ENCODE measurements at places on chromosomes 4 and X.

GRCh38 chr4:23900636-23901035, 10.8 kb upstream of the PPARGC1A start:
- no peak for DNase-seq

DNA sequence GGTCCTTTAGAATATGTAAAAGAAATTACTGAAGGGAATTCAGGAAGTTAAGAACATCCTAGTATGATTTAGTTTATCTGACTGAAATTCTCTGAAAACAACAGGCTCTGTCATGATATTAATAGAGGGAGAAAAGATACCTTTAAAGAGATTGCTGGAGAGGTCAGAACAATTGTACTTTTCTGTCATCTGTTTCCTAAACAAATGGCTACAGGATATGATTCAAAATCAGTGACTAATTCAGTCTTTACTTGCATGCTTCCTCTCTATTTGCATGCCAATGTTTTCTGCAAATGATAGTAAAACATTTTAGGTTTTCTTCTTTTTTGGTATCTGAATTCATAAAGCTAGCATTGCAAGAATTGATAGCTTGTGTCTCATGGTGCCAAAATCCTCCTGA, 616.7 kb upstream of the PCDH7 start:
- DNase-seq = no peak

DNA sequence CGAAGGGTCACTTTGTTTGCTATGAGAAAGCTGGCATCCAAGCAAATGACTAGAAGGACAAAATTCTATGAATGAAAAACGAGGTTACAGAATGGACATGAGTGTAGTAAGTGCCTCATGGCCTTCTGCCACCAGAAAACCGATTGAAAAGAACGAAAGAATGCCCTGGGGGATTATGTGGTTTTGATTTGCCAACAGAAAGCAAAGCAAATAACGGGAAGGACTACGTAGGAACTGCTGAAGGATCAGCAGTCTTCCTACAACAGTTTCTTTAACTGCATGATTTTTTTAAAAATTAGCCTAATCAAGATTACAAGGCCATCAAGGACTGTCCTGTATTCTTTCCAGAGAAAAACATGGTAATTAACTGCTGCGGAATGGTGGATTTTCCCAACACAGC, 50.6 kb downstream of the NRK start:
- DNase-seq = peak; percentile 19

DNA sequence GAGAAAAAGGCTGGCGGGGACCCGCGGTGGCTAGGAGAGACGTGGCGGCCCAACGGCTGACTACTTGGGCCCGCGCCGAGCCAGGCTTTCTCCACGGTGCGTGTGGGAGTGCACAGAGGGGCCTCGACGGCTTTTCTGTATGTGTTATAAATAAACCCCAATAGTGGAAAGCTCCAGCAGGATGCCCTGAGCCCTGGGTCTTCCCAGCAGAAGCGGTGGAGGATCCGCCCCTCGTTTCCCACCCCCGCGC, 268 bp upstream of the PRRG1 start:
- DNase-seq = no peak

GRCh38 chr4:6278801-6279197, 9.1 kb downstream of the WFS1 start:
- DNase-seq = no peak

GRCh38 chr4:153333874-153334273, 10.6 kb upstream of the MND1 start:
- DNase-seq = no peak

DNA sequence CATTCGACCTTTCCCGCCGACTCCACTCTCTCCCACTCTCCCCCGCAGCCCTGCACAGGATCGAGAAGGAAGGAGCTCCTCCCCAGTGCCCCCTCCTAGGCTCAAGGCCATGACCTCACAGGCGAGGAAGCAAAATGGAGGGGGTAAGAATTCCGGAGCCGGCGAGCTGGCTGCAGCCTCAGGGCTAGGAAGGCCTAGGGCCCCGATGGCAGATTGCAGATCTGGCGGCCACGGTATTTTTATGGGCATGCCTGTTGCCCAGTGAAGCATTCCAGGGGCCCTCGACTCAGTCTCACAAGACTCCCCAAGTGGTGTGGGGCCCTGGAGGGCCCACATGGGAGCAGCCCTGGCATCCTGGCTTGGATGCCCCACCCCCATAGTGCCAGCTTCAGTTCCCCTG, 942 bp upstream of the L1CAM start:
- DNase-seq = no peak

DNA sequence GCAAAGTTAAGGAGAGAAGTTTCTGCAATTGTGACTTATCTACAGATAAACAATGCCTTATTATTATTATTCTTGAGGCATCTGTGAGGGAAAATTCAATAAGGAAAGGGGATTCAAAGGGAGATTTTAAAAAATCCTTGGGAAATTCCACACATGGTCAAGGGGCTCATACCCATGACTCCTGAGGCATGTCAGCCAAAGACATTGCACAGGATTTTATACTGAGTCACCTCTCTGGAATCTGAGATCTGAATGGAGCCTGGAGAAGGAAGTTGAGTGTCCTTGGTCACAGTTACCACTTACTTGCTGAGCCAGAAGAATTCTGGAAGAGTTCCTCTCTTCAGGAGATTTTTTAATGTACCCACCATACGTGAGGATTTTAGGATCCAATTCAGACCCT, 14.4 kb upstream of the CXCL8 start:
- no peak for DNase-seq

DNA sequence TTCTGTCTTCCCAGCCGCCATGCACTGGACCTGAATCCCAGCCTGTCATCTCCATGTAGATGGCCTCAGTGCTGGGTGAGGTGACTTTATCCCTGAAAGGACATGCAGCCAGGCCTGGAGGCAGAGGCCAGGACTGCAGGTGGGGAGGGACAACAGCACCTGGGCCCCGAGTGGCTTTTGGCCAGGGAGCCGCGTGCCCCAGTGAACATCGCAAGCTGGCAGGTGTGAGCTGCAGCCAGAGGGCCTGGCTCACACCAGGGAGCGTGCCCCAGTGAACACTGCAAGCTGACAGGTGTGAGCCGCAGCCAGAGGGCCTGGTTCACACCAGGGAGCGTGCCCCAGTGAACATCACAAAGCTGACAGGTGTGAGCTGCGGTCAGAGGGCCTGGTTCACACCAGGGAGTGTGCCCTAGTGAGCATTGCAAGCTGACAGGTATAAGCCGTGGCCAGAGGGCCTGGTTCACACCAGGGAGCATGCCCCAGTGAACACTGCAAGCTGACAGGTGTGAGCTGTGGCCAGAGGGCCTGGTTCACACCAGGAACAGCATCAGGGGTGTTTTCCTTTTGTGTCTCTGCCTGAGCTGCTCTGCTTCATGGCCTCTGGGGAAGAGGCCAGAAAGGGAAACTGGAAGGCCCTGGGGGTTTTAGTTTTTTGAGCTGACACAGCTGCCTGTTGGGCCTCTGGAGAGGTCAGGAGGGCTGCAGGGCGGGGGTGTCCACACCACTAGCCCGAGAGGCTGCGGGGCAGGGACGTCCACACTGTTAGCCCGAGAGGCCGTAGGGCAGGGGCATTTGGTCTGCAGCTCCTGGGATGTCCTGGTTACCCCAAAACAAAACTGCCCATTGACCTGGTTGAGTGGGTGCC, 22.7 kb upstream of the PSAPL1 start:
- DNase-seq = no peak

DNA sequence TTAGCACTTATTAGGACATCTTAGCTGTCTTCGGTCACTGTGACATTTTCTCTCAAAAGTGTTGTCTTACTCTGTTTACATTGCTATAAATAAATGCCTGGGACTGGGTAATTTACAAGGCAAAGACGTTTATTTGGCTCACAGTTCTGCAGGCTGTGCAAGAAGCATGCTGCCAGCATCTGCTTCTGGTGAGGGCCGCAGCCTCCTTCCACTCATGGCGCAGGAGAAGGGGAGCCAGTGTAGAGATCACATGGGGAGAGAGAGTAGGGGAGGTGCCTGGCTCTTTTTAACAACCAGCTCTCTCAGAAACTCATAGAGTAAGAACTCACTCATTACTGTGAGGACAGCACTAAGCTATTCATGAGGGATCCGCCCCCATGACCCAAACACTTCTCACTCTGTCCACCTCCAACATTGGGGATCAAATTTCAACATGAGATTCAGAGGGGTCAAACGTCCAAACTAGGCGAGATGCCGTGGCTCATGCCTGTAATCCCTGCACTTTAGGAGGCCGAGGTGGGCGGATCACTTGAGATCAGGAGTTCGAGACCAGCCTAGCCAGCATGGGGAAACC, 43.5 kb upstream of the HERC6 start:
- DNase-seq = no peak

DNA sequence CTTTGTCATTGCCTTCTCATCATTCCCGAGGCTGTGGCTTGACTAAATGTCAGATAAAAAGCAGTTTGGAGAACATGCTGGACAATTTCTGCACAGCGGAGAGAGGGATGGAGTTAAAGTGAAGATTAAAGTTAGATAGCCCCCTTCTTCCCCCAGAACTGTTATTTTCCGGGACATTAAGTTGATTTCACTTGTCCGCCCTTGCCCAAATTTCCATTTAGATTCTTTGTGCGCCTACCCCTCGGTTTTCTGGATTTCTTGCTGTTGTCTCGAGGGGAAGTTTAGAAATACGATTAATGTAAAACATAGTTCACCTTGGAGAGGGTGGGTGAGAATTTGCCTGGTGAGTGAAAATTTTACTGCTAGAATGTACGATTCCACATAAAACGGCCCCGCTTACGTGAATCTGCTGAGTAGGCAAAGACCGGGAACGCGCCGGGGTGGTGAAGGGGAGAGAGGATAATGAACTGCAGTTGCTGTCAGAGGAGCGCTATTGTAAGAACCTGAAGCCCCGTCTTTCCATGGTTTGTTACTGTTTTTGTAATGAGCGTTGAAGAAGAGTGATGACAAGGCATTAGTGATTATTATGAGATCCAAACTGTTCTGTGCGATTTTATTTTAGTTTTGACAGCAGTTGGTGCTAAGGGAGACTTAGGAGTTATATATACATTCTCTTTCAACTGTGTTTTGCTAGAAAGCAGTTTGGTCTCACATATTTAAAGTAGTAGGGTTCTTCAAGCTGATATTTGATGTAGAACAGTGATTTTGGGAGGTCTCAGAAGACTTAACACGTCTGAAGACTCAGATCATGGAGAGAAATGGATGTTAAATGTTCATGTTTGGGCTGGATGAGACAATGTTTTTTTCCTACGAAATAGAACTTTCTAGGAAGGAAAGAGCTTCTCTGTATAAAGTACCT, 73.0 kb downstream of the AFF1 start:
- peak; percentile 63 for DNase-seq

GRCh38 chrX:105017641-105018040, 202.9 kb downstream of the TEX13A start:
- no peak for DNase-seq

- no peak for DNase-seq
These were observed 116.7 kb downstream of the KLHL8 start for GRCh38 chr4:87103691-87104187.

- peak; percentile 8 for DNase-seq
These were observed 59.2 kb downstream of the FAM47A start for GRCh38 chrX:34072906-34073305.

GRCh38 chr4:70288651-70289050, 46.1 kb upstream of the CABS1 start:
- no peak for DNase-seq

- no peak for DNase-seq
These were observed 1397.0 kb downstream of the FAM133A start for GRCh38 chrX:95071052-95071451.

DNA sequence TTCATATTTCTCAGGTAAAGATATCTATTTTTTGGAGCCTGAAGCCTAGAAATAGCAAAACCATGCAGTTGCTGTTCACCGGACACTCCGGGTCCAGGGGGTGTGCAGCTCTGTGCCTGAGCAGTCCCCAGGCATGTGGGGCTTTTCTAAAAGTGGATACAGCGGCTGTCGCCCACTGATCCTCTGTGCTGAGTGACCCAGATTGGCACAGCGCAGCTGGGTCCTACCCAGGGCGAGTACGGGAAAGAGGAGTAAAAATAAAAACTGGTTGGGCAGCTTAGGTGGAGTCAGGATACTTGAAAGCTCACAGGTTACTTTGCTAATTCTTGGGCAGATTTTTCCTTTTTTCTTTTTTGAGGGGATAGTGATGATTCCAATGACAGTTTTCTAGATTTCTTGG, 118.8 kb downstream of the UCHL1 start:
- no peak for DNase-seq

DNA sequence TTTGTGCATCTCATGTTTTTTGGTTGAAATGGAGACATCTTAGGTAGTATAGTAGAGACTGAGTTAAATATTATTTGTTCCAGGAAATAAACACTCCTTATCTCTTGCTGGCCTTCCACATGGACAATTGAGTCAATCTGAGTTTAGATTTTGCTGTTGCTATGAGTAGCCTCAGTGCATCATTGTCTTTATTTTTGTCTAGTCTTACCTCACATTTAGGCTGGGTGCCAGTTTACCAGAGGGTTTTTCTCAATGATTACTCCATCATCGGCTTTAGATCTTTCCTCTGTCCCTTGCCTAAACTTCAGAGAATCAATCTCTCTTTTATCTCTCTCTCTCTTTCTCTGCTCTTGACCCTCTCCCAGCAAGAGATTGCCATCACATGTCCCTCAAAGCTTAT, 73.6 kb downstream of the GABRB1 start:
- no peak for DNase-seq

DNA sequence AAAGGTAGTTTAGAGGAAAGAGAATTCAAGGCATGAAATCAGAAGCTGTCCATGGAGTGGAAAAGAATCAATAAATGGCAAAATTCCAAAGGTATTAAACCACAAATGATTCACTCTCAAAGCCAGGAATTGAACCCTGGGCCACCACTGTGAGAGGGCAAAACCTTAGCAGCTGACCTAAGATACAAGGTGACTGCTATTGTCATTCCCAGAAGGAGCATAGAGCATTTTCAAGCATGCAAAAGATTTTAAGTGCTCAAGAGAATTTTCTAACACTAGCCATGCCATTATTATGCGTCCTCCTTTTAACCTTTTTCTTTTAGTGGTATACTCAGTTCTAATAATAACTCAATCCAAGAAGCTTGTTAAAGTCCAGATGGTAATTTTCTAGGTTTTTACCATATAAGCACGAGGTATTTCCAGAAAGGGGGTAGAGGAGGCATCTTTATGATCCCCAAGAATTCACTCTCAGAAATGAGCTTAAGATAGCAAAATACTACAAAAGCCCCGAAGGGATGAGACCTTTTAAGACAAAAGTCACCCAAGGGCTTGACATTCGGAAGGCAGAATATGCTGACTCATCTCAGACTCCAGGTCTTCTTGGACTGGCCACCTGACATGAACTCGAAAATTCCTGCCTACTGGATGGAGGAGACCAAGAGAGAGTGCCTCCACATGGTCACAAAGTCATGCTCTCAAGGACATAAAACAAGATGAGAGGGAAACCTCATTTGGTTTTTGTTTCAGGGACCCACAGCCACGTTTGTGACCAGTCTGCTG, 13.8 kb upstream of the PAGE5 start:
- no peak for DNase-seq

Data from muscle of arm (tissue), 14 donors.